ENCODE measurements at places on chromosomes 3 and 15.

GRCh38 chr3:32481791-32482631, 20.6 kb downstream of the CMTM6 start:
- no peak for DNase-seq

DNA sequence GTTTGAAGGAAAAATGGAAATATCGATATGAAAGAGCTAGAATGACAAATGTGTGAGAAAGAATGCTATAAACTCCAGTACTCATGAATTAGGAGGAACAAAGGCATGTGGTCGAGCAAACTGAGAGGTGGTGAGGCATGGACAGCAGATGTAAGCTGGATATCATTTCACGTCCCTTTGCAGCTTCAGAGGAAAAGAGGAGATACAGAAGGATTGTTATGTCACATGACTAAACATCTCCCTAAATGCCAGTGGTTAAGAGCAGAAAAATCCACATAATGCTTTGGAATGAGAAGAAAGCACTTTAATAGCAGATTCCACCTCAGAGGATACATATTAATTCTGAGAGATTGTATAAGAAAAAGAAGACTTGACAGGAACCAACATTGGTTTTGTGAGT, 248.7 kb downstream of the ZIC4 start:
- DNase-seq, result no peak

DNA sequence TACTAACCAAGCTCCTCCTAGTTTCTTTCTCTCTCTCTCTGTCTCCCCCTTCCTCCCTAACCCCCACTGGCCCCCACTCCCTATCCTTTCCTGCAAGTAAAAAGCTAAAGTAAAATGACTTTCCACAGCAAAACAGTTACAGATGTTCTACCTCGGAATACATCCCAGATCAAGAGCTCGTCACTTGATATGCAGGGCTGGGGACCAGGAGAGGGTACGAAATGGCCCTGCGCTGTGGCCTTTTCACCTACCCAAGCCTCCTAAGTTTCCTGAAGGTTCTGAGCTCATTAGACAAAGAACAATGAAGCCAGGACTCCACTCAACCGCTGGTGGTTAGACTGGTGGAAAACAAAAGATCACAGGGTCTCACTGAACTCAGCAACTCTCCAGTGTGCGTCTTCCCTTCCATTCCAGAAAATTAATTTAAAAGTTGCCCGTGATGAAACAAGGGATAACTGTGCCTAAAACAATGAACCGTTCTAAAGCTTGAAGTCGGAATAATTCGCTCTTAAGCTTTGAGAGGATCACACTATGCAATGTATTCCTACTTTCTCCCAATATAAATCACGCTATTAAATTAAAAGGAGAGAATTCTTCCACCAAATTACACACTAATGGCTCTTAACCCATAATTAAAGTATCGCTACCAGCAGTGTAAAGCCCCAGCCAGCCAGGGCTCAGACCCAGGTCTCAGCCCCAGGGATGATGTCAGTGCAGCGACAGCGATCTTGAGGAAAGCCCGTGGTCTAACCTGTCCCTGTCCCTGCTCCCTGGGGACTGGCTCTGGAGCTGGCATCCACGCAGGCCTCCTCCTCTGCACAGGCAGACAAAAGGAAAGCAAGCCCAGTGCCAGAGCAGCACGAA, 5.0 kb downstream of the VGLL4 start:
- DNase-seq, result no peak

- DNase-seq, result no peak
Measured at GRCh38 chr3:16079519-16079918, 95.0 kb upstream of the GALNT15 start.

DNA sequence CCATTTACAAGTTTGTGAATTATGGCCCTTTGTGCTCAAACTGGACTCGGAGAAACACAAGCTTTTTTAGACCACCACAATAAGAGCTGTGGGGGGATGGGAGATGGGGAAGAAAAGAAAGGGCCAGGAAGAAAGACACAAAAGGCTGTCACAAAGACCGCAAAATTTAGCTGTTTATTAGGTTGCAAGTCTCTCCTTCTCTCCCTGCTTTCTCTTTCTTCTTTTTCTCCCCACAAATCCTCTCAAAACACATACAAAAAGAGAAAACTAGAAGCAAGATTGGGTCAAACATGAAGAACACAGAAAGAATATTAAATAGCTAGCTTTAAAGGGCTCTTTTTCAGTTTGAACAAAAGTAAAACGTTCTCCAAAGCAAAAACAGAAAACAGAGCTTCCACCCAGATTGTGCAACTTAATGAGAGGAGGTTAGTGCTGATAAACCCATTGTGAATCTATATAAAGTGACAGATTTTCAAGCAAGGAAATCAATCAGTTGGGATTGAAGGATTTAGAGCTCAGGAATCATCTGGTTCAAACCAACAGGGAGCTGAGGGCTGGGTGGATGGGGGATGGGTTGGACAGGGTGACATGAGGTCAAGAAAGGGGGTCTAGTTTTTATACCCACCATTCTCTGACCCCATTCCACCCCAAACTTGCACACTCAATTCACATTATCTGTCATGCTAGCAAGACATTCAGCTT, 87.3 kb downstream of the DHX30 start:
- DNase-seq, result no peak

DNA sequence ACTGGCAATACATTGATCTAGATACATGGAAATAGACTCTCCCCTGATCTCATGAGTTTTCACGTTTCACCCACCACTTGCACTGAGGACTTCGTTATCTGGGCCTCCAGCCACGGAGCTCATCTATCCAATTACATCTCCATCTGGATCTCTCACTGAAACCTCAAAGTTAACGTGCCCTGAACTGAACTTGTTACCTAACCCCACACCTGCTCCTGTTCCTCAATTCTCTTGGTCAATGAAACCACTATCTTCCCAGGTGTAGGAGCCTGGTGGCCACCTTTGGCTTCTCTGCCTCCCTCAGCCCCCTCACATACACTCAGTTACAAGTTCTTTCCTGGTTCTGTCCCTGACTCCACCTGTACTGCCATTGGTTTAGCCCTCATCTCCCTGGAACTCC, 9.7 kb downstream of the DGKG start:
- DNase-seq, result no peak

GRCh38 chr3:108914774-108915641, 38.7 kb downstream of the GUCA1C start:
- peak; percentile 48 for DNase-seq

GRCh38 chr15:76987896-76988860, 6.7 kb upstream of the PSTPIP1 start:
- DNase-seq, result no peak

DNA sequence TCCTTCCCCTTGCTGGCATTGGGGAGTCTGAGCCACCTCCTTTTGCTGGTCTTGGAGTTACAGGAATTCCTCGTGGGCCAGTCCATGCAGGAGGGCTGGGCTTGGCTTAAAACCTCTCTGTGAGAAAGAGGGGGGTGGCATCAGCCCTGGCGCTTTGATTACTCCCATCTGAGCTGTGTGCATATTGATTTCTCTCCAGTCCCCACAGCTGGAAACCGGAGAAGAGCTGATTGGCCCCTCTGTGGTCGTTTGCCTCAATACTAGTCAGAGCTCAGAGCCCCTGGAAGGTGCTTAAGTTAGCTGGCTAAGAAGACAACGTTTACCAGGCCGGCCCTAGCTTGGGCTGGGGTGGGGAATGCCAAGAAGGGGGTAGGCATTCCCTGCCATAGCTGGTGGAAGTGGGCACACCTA, 4.0 kb upstream of the RASGRF1 start:
- peak; percentile 33 for DNase-seq

DNA sequence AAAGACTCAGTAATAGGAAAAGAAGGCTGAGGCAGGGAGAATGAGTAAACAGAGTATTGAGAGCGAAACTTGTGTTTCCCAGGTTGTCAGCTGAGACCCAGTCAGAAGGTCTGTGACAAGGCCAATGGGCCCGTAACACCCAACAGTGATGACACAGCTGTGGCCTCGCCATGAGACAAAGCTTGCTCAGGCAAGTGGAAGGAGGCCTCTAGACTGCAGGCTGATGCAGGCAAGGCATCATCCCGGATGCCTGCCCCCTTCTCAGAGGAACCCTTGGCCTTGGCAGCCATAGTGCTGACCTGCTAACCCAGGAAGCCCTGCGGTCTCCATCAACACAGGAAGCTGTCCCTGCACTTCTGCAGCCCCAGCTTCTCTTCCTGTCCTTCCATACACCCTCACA, 15.4 kb downstream of the RAB6B start:
- no peak for DNase-seq
